Effector memory CD4-positive, alpha-beta T cell (primary cell): ENCODE measurements at places on chromosomes 11 and 22.

DNA sequence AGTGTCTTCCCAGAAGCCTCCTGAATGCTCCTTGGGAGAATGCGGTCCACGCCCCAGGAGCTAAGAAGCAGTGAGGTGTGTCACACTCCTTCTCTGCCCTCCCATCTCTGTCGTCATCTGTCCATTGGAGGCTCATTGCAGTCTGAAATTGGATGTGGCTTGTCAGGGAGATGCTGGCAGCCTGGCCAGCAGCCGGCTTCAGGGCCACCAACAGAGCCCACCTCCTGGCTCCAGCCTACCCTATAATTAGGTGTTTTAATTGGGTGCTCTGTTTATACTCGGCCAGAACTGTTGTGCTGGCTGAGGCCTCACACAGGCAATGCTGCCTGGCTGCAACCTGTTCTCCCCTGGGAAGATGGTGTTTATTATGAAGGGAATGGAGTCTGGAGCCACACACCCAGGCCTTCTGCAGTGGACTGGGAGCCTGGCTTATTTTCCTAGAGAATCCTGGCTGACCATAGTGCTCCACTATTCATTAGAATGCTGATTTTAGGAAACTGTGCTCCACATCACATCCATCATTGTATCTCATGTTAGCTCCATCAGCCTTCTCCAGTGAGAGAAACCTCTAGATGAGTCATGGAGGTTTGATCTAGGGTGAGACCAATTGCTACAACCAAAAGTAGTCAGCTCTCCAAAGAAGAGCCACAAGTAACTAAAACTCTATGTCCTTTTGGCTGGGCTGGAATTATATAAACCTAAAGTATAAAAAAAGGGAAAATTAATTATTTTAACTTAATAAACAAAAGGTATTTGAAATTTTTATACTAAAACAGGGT, 86.8 kb upstream of the CRTAM start:
- H3K4me1 ChIP-seq = peaks cover 23% of the 10 kb centered on the region
- no peak overlapping the region for H3K27ac ChIP-seq
- no peaks in the 10 kb centered on the region for H3K27me3 ChIP-seq
- no peaks in the 10 kb centered on the region for H3K36me3 ChIP-seq

- no peak overlapping the region for H3K27ac ChIP-seq
- no peaks in the 10 kb centered on the region for H3K36me3 ChIP-seq
- no peaks in the 10 kb centered on the region for H3K27me3 ChIP-seq
- H3K4me1 ChIP-seq = no peaks in the 10 kb centered on the region
- no peak overlapping the region for H3K4me3 ChIP-seq
- DNase-seq = no peak
Measured at GRCh38 chr11:102611291-102611690, 13.8 kb downstream of the MMP20 start.

DNA sequence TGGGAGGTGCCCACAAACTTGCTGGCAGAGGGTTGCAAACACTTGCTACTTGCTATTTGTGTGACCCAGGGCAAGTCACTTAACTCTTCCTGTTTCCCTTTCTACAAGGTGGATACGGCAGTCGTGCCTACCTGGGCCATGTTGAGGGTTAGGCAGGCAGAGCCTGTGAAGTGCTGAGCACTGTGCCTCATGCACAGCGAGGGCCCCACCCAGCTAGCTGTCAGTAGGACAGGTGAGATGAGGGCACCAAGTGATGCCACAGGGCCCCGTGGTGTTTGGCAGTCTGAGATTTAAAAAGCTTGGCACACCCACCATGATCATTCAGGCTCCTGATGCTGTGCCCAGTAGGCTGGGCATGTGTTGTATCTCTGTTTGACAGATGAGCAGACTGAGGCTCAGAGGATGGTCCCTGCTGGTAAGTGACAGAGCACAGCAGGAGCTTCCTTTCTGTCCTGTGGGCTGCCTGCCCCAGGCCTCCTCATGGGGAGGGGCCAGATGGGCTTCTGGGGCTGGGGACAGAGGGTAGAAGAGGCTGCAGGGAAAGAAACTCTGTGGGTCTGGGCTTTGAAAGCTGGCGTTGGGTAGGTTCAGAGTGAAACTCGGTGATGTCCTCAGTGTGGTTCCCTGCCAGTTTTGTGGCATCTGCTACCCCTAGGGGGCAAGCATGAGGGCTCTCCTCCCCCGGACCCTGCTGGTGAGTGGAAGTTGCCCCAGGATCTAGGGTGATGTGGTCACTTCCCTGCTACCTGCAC, 59.3 kb downstream of the TSPAN18 start:
- H3K36me3 ChIP-seq = peaks cover 13% of the 10 kb centered on the region
- no peaks in the 10 kb centered on the region for H3K4me1 ChIP-seq
- no peak overlapping the region for H3K27ac ChIP-seq
- no peaks in the 10 kb centered on the region for H3K27me3 ChIP-seq

DNA sequence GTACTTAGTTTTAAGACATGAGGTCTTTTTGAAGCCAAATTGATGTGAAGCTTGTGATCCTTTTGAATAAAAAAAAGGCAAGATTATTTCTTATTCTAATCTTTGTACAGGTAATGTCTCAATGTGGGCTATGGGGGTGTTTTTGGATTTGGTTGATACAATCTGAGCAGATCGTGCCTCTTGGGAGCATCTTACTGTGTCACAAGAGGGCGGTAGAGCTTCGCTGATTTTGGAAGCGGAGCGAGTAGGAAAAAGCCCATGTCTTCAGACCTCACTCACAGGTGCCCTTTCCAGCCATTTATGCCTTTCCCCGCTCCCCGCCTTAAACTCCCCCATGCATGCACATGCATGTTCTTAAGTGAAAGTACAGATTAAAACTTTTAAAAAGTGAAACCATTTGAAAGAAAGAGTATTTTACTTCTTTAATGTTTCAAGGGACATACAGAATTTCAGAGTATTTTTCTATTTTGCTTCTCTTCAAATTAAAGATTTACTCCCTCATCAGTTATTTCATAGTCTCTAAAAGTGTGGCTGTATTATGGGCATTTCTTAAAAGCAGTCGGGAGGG, 18.8 kb downstream of the DDX25 start:
- no peak for DNase-seq
- no peaks in the 10 kb centered on the region for H3K36me3 ChIP-seq

- H3K27ac ChIP-seq = no peak overlapping the region
- H3K4me1 ChIP-seq = no peaks in the 10 kb centered on the region
- DNase-seq = no peak
Measured at GRCh38 chr11:107916671-107917241, 11.5 kb upstream of the RAB39A start.

DNA sequence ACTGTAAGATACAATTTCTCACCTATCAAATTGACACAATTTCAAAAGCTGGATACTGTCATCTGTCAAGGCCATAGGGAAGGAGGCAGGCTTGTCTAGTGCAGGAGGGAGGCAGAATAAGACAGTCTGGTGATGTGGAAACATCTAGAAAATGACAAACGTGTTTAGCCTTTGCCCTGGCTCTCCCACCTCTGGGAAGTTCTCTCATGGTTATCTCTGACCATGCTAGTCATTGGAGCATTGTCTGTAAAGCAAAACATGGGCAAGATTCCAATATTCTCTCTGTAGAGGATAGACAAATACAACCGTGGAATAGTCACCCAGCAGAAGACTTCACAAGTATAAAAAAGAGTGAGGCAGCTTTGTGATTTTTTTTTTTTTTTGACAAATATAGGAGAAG, 9.1 kb upstream of the SERHL2 start:
- H3K27me3 ChIP-seq = no peaks in the 10 kb centered on the region
- H3K36me3 ChIP-seq = no peaks in the 10 kb centered on the region
- no peak for DNase-seq
- no peaks in the 10 kb centered on the region for H3K4me1 ChIP-seq
- no peak overlapping the region for H3K4me3 ChIP-seq

GRCh38 chr11:116240710-116241109, 532.1 kb downstream of the BUD13 start:
- no peak overlapping the region for H3K4me3 ChIP-seq
- no peaks in the 10 kb centered on the region for H3K36me3 ChIP-seq
- H3K4me1 ChIP-seq = no peaks in the 10 kb centered on the region
- no peak for DNase-seq

DNA sequence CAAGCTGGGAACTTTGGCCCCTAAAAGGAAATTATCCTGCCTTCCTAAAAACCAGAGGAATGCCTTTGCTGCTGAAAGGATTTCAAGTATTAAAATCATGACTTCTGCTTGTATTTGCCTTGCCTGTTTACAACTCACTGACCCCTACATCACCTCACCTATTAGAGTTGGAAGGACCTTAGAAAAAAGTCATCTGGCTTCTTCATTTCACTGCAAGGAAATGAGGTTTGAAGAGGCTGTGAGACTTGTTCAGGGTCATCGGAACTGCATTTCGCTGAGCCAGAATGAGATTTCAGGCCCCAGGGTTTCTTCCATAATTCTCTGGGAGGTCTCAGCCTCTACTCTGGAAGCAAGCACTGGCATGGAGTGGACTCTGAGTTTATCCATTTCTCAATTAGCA, 304.1 kb downstream of the BUD13 start:
- DNase-seq = no peak
- H3K4me1 ChIP-seq = no peaks in the 10 kb centered on the region

DNA sequence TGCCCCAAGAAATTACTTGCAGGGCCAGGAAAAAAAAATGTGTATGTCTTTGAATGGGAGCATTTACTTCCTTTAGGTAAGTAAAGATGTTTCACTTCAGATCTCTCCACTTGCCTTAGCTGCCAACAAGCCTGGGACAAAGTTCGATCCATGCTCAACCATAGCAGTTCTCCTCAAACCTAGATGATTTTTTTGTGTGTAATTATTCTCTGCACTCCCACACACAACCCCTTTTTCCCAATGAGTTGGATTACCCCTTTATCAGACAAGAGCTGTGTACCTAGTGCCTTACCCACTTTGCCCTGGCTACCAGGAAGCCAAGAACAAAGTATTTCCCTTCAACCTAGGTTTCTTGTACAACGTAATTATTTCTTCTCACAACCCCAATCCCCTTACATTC, 35.6 kb downstream of the TPBGL start:
- H3K4me1 ChIP-seq = peaks cover 33% of the 10 kb centered on the region
- peak overlapping the region; percentile 21 for H3K4me3 ChIP-seq
- peak overlapping the region; percentile 65 for H3K27ac ChIP-seq

DNA sequence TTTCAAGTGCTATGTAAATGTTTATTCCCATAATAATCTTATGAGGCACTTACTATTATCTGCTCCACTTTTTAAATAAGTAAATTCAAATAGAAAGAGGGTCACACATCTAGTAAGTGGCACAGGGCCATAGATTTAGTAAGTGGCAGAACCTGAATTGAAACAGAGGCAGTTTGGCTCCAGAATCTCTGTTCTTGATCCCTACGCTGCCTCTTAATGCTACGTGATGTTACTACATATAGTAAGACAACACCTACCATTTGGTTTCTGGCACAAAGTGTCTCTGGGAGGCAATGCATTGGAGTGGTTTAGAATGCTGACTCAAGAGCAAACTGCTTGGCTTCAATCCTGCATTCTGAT, 1018.3 kb downstream of the DLG2 start:
- no peaks in the 10 kb centered on the region for H3K27me3 ChIP-seq
- H3K36me3 ChIP-seq = no peaks in the 10 kb centered on the region
- no peaks in the 10 kb centered on the region for H3K4me1 ChIP-seq
- no peak overlapping the region for H3K27ac ChIP-seq

DNA sequence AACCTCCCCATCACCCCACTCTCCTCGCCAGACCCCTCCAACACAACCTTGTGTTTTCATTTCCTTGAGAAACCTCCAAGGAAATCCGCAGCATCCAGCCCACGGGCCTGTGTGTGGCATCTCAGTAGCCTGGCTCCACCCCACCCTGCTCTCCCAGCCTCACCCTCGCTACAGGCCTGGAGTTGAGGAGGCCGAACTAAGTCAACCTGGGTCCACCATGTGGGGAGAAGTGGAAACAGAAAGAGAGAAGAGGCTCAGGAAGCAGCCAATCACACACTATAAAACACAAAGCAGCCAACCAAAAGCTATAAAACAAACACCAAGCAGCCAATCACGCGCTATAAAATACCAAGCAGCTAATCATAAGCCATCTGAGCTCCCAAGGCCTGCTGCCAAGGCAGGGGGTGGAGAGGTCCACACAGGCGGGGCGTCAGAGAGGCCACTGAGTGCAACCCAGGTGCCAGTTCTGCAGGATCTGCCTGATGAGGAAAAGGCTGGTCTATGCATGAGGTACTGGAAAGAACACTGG, 72.0 kb downstream of the MICAL3 start:
- no peaks in the 10 kb centered on the region for H3K4me1 ChIP-seq
- no peak for DNase-seq
- no peak overlapping the region for H3K27ac ChIP-seq
- H3K4me3 ChIP-seq = no peak overlapping the region
- no peaks in the 10 kb centered on the region for H3K36me3 ChIP-seq
- no peaks in the 10 kb centered on the region for H3K27me3 ChIP-seq

DNA sequence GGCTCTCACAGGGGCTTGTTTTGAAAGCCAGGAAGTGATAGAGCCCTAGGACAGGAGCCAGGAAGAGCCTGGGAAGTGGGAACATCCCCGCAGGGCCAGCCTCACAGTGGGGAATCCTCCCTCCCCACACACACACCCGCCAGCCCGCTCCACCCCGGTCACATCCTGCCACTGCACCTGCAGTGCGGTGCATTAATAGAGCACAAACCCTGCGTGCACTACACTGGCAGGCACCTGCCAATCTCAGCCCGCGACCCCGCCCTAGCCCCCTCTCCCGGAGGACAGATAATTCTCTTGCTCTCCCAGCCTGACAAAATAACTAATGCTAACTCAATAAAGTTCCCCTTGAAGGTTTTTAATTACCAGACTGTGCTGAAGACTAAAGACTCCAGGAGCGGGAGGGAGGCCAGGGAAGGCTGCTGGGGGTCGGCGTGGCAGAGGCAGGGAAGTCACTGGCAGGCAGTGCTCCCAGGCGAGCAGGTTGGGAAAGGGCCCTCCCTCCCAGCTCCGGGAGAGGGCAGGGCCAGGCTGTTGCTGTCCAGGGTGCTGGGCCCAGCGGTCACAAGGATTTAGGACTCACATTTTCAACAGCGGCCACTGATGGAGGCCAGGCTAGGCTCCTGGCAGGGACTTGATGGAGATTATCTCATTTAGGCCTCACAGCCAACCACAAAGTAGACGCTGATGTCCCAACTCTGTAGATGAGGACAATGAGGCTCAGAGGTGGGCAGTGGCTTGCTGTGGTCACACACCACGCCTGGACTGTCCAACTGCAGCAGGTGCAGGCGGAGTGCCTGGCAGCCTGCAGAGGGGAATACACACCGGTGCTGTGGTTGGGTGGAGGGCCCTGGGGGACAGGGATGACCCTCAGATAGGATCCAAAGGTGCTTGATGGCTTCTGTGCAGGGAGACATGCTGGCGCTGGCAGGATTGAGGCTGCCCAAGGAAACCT, 23.9 kb upstream of the TCF20 start:
- H3K27me3 ChIP-seq = no peaks in the 10 kb centered on the region
- peak overlapping the region; percentile 13 for H3K27ac ChIP-seq
- H3K4me3 ChIP-seq = no peak overlapping the region
- no peak for DNase-seq
- H3K36me3 ChIP-seq = no peaks in the 10 kb centered on the region
- H3K4me1 ChIP-seq = peaks cover 39% of the 10 kb centered on the region
